ENCODE measurements at places on chromosomes 12 and 14.

GRCh38 chr12:130831246-130831645 lies 7.8 kb downstream of the STX2 start:
- no peak for DNase-seq

GRCh38 chr12:100528471-100529127 lies 44.9 kb upstream of the GAS2L3 start:
- no peak for DNase-seq

DNA sequence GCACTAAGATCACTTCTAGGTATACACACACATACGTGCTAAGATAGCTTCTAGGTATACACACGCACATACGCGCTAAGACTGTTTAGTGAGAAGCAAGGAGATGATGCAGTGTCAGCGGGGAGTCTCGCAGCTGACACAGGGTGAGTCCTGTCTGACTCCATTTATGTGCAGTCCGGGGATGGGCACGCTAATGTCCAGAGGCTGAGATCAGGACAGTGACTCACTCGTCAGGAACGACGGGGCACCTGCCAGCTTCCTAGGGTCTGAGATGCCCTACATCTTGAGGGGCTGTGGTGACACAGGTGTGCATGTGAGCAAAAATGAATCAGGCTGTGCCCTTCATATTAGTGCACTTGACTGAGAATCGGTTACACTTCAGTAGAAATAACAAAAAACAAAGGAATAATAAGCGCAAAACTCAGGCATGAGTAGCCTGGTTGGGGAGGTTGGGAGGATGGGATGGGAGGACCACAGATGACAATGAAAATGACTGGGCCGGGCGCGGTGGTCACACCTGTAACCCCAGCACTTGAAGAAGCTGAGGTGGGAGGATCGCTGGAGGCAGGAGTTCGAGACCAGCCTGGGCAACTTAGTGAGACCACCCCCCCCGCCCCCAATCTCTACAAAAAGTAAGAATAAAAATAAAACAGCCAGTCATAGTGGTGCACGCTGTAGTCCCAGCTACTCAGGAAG lies 29.1 kb upstream of the ULK1 start:
- DNase-seq, result no peak

DNA sequence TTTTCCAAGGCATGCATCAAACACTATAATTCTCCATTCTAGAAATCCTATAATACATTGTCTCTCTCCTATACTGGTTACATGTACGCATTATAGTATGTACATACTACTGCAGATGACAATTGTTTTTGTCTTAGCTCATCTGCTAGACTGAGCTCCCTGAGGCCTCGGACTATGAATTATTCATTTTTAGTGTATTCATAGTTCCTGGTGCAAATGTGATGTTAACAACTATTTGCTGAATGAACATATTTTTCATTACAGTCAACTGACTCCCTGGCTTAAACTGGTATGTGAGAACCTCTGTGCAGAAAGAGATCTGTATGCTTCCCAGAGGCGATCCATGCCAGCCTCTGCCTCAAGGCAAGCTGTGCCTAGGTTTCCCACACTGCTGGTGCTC lies 91.8 kb upstream of the PARP11 start:
- no peak for DNase-seq

DNA sequence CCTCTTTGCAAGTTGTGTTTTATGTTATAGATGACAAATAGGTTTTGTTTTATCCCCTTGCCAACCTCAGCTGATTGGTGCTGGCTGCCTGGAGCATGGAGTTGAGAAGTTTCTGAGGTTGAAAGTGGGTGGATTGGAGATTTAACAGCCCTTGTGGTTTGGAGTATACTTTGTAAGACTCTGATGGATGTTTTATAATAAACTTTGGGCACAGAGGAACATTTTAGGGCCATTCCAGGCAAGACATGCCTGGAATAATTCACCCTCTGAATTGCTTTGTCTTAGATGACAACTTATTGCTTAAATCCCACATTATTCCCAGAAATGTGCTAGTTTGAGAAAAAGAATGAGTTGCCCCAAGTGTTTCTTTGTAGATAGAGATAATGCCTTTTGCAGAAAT lies 158.9 kb downstream of the SLC5A8 start:
- DNase-seq, result no peak

DNA sequence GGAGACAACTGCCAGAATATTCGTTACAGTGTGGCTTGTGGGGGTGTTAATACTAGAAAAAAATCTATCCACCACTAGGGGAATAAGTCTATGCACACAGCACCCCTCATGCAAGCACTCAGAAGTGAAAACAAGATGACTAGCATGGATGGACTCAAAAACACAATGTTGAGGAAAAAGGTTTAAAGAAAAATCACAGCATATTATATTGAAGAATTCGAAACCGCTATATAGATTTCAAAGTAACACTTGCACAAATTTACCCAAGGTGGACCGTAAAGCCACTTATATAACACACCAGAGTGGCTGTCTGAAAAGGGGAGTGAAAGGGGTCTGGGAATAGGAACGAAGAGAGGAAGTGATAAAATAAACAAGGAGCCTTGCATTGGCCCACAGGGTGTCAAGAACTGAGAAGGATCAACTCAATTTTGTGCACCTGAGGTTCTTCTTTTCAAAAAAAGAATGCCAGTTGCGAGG lies 544 bp downstream of the ABCD4 start:
- no peak for DNase-seq

DNA sequence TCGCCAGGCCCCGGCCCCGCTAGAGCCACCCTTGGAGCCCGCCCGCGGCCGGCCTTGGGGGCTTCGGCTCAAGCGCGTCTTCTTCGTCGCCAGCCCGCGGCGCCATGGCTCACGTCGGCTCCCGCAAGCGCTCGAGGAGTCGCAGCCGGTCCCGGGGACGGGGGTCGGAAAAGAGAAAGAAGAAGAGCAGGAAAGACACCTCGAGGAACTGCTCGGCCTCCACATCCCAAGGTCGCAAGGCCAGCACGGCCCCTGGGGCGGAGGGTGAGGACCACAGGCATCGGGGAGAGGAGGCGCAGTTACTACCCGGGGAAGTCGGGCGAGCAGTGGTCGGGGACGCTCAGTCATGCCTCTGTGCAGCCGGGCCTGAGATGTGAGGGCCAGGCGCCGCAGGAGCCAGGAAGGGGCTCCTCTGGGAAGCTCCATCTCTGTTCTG lies 573 bp downstream of the ARL6IP4 start:
- no peak for DNase-seq

- DNase-seq, result no peak
Measured at GRCh38 chr12:50240792-50241114, 42.6 kb downstream of the LIMA1 start.

DNA sequence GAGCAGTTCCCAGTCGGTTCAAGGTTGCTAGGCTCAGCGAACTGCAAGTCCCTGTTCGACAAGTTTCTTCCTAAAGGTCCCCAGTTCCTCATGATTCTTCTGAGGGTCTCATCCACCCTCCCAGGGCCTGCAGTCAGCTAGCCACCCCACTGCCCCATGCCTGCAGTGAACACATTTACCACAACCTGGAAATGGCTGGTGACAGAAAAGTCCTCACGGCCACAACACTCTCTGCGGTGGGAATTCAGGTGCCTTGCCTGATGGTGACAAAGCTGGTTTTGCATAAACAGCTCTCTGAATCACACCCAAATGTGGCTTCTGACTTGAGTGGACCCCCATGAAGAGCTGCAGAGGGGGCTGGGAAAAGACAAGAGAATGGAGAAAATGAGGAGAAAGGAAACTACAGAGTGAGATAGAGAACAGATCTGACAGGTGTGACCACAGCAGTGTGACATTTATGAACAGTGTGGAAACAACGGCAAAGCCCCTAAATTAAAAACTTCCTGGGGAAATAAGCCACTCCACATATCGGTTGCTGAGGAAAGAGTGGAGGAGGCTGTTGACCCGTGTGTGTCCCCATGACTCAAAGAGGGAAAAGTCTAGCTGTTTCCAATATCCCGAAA lies 1.3 kb upstream of the CD27 start:
- DNase-seq, result no peak

DNA sequence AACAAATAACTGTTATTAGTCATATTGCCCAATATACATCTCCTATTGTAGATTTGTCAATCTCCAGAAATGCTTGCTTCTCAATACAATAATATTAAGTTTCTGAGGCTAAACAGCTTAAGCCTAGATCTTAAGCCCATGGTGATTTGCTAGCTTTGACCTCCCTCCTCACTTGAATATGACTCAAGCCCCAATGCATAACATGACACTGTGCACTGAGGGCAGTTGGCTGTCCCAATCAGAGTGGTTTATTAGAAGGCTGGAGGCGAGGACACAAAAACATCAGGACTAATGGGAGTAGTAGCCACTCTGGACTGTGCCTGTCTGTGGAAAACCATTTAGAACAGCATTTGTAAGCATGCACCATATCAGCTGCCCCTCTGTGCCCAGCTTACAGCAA lies 81.1 kb upstream of the GTF2A1 start:
- DNase-seq, result no peak

- DNase-seq, result no peak
Measured at GRCh38 chr12:124236625-124237031, 58.3 kb upstream of the RFLNA start.

GRCh38 chr12:104747955-104748354 lies 210.1 kb downstream of the SLC41A2 start:
- no peak for DNase-seq

GRCh38 chr12:93453633-93454032 lies 11.9 kb upstream of the UBE2N start:
- no peak for DNase-seq

- DNase-seq, result no peak
Measured at GRCh38 chr14:58428118-58428683, 682 bp downstream of the KIAA0586 start.

DNA sequence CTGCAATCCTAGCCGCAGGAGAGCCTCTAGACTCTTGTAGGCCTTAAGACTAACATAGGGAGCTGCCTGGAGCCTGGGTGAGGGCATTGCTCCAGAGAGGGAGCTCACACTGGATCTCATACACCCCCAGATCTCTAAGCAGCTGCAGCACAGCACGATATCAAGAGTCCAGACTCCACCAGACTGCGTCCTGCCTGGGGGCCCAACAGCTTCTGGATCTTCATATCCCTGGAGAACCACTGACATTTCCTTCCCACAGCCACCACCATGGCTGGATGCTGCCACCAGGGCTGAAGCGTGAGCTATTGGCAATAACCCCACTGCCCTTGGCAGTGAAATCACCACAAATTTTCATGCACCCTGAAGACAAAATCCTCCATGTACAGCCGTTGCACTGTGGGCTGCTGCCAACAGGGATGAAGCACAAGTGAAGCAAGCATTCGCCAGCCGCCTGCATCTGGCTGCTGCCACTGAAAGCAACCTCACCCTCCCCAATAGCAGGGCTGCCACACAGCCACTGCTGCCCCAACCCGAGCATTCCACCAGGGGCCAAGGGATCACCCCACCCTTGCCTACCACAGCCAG lies 28.2 kb downstream of the CACNA2D4 start:
- DNase-seq, result no peak

GRCh38 chr12:82870771-82871377 lies 184.2 kb downstream of the TMTC2 start:
- no peak for DNase-seq

DNA sequence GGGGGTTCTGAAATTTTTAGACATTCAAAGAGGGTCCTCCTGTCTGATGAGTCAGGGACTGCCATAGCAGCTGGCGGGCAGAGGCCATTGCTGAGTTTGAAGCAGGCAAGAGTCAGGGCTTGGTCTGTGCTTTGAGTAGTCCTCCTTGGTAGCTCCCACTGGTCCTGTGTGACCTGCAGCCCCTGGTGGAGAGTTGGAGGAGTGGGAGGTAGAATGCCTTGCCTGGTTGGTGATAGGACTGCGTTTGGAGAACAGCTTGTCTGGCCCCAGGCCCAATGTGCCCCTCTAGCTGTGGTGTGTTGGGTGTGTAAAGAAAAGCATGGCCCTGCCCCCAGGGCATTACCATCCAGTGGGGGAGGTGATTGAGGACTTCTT lies 116.7 kb downstream of the BEGAIN start:
- DNase-seq, result no peak

DNA sequence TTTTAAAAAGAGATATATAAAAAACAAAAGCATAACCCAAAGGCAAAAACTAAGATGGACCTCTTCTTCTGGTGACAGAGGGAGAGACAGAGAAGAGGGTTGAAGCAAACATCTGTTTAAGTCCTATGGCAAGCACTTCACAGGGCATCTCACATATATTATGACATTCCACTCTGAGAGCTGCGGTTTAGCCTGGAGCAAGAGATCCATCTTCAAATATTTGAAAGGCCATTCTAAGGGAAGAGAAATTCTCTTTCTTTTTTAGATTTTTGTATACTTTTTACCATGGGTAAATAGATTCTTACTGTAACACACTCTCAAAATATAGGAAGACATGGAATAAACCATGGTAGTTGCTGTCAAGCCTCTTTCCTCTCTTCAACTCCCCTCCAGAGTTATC lies 204.1 kb downstream of the GXYLT1 start:
- no peak for DNase-seq

DNA sequence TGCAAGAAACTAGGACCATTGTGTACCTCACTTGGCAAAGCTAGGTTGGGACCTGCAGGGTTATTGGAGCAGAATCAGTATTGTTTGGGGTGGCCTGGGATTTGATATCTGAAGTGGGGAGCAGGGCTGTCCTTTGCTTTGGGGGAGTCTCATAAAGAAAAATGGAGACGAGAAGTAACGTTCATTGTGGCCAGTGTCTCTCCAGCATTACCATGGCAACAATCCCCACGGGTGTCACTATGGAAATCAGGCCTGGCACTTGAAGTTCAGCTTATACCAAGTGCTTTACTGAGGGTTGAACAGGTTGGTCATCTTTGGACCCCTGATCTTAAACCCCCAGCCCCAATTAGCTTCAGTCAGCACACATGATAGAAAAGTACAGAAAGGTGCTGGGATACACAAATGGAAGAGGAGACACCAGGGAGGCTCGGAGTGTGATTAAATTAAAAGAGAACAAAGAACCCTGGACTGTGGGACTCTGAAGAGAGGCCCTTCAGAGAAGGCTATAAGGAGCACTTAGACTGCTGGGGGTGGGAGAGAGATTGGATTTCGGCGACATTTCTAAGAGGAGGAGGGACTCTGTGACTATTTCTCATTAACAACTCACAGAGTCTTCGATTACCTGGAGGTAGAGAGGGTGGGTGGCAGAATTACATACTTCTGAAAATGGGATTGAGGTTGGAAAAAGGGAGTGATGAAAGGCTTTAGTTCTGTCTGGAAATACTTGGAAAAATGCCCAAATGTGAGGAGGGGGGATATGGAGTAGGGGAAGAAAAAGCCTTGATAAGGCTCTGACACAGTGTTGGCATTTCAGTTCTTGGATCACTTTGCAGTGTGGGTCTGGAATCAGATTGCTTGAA lies 3.7 kb downstream of the KIF5A start:
- no peak for DNase-seq

- no peak for DNase-seq
Measured at GRCh38 chr12:49369411-49370145, 2.3 kb downstream of the SPATS2 start.

DNA sequence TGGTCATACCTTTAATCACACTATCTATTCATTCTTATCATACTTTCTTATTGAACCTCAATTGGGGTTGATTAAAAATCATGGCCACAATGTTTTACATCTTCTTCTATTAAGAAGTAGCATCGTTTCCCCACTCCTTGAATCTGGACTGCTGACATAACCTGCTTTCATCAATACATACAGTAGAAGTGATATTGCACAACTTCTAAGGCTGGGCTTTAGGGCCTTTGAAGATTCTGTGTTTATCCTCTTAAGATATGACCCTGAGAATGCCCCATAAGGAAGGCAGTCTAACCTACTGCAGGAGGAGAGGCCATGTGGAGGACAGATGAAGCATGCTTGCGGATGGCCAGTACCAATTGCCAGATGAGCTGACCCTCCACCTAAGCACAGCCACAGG lies 1142.8 kb upstream of the SEL1L start:
- DNase-seq, result no peak
